Activated T-helper 1 cell treated with Interleukin-2 at 50 U/mL for 16 hours (primary cell): ENCODE measurements at places on chromosomes 5 and 9.

DNA sequence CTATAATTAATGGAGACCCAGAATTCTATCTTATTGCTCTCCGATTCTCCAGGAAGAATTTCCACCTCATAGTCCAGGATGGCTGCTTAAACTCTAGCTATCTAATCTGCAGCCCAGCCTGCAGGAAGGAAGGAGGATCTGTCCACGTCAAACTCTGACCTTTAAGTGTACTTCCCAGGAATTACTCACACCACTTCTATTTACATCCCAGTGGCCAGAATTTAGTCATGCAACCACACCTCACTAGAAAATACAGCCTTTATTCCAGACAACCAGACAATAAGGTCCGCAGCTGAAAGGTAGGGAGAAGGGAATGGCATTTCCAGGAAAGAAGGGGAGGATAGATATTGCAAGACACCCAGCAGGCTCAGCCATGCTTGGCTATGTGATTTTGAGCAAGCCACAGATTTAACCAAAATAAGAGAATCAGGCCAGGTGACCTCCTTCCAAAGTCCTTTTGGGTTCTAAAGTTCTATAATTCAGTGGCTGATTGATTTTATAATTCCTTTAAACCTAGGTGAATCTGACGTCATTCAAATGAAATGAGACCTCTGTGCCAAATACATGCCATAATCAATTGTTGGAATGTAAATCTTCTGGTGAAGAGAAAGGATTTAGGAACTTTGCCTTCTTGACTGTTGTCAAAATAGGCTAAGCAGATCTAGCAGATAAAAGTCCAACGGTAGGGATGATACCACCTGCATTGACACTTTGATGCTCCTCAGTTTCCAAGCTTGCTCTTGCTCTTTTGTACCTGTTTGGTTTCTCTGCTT is 3.7 kb upstream of the DENND1A start:
- DNase-seq: no peak

- no peak for DNase-seq
Observed at GRCh38 chr5:103259705-103260355, 1.3 kb downstream of the MACIR start.

DNA sequence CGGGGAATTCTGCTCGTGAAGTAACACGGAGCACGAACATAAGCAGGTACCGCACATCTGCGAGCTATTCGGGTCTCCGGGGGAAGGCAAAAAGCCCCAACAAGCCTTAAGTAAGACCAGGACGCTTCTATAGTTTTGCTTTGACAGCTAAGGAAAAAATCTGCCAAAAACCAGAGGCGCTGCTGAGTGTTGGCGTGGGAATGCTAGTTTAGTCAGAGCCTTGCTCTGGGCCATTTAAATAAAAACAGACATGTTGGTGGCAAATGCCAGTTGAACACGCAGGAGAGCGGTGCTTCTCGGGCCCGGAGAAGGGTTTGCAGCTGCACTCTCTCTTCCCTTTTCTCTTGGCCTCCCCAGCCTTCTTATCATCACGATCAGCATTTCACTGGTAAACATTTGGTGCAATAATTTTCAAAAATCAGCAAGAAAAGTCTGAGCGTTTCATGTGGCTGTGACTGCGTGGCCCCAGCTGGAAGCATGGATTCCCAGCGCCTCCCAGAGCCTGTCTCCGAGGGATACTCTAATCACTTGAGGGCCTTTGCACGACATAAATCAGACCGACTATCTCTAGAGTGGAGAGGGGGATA is 6.4 kb upstream of the NOTCH1 start:
- DNase-seq: no peak

- DNase-seq: no peak
Observed at GRCh38 chr5:112485934-112486355, 66.9 kb upstream of the EPB41L4A start.

- DNase-seq: no peak
Observed at GRCh38 chr9:130665431-130666392, 1.3 kb downstream of the PRDM12 start.

DNA sequence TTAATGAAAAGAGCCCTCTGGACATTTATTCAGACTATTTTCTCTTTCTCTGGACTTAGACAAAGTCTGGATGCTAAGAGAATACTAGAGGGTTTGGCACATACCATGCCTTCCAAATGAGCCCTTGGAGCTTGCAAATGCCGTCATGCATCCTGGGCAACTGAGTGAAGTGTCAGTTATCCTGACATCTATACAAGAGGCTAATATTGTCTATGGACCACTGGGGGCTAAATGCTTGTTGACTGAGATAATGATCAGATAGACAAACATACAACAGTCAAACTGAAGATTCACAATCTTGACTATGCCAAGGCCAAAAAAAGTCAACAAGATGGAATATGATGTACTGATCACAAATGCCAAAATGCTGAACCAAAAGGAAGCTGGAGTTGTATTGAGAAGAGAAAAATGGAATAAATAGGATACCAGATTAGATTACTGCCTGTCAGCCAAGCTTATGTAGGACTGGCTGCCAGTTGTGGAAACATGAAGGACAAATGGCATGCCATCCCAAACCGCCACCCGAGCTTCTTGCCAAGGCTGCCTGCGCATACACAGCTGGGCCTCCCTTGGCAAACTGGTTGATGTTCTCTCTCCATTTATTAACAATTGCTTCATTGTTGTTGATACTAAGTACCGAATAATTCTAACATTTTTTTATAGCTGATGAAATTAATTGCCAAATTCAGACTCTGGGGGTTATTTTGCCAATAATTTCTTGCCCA is 240.1 kb upstream of the GRAMD2B start:
- DNase-seq: no peak
